ENCODE measurements at places on chromosomes 3 and 15.

GRCh38 chr3:168154089-168154488, 58.4 kb upstream of the GOLIM4 start:
- DNase-seq, result no peak

DNA sequence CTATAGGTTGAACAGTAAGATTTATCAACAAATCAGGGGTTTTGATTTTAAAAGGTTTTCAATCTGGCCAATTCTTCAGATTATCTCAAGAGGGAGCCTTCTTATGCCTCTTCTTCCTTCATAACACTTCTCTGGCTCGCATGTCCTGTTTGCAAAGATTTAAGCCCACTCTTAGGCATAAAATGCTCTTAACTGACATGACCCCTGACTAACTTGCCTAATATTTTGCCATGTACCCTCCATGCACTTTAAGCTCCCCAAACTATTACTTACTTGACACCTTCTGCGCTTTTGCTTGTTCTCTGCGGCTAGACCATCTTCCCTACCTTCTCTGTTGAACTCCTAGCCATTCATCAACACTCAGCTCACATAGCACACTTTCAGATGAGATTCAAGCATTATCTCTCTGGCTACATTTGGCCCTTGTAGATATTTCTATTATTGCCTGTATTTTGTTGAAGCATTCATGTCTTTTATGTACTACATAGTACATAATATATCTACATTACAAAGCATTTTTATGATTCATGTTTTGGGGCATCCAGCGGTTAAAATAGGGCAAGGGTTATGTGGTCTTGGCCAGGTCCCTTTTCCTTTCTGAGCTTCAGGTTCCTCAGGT, 1.0 kb upstream of the ARIH1 start:
- no peak for DNase-seq

DNA sequence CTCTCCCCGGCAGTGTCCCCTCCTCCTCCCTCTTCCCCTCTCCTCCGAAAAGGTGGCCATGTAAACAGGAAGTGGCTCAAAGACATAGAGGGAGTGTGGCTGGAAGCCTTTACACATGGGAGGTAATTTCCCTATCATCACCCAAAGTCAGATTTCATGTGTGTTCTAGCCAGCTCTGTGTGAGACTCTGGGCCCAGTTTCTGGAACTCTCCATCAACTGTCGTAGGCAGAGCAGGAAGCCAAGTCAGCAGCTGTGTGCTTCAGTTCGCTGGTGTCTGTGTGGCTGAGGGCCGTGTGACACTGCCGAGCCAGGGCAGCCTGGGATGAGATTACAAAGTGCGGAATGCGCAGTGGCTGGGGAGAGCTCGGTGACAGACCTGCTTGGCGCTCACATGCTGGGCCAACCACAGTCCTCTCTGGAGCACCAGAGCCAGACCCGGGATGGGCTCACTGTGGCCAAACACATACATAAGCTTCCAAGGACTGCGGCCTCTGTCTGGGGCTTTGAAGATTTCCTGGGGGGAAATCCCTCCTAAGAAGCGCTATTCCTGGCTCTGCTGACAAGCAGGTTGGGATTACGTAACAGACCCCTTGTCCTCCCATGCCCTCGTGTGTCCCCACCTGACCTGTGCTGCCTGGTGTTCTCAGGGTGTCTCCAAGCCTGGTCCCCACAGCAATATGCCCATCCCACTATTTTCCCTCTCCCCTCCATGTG, 50.7 kb downstream of the UMPS start:
- DNase-seq, result peak; percentile 91

- DNase-seq, result peak; percentile 68
Measured at GRCh38 chr15:68797599-68798345, 22.9 kb downstream of the ANP32A start.

DNA sequence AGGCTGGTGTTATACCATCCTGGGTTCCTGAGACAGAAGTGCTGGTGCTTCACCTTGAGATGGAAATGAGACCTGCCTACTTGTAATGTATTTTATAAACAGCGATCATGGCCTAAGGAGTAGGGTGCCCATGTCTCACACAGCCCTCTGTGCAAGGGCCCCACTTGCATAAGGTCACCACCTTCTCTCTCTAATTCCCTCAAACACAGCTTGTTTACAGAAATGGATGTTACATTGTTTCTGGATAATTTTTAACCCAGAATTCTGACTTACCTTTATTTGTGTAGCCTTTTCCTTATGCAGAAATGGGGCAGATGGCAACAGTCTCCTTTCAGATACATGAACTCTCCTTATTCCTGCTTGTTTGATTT, 95.1 kb upstream of the UMPS start:
- DNase-seq, result no peak

GRCh38 chr3:15305359-15305844, 27.0 kb downstream of the SH3BP5 start:
- peak; percentile 95 for DNase-seq

DNA sequence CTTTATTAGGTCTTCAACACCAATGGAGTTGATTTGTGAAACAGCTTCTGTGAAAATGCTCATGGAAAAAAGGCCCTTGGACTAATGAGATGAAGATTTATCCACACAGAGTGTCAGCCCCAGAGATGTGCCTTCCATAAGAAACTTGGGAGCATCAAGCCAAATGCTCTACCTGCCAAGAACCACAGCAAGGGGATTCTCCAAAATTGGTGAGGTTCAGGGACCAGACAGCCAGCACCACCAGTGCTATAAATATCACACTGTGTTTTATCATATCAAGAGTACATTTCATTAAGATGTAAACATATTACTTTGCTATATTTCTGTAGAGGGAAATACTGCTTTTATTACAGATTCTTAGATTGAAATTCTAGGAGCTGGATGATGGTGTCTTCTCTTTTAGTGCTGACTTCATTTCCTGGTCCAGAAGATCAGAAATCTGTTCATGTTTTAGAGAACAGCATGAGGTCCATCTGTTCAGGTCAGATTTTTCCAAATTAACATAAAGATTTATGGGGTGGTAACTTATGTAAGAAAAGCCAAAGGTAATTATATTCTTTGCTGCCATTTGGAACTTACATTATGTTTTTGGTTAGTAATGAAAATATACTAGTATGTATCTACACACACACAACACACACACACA, 17.7 kb downstream of the SLC35G2 start:
- DNase-seq, result no peak

DNA sequence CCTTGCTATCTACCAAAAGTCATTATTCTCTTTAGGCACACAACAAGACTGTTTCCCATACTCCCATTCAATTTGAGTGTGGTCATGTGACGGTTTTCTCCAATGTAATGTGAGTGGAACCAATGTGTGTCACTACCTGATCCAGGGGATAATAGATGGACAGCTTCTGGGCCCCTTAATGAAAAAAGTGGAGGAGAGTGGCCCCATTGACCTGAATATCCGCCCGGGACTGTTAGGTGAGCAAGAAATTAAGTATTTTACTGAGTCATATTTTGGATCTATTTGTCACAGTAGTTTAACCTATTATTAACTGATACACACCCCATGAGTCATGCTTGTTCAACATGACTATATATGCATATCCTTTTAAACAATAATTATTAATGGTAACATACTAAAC, 15.1 kb upstream of the ARID3B start:
- no peak for DNase-seq

GRCh38 chr3:110405830-110406585, 665.6 kb upstream of the NECTIN3 start:
- no peak for DNase-seq

- DNase-seq, result no peak
Measured at GRCh38 chr3:39707314-39707909, 102.0 kb upstream of the MYRIP start.

- no peak for DNase-seq
Measured at GRCh38 chr3:147656023-147656422, 246.9 kb downstream of the ZIC1 start.
